ENCODE measurements at places on chromosomes 5 and 9. TPM values are rescaled to one million over a fixed set of nuclear protein-coding genes. Genes with fewer than 3 reads are reported as not detected.

The DNAH5 gene
- 1.6 TPM for total RNA-seq

The FGFR4 gene
- 51.3 TPM for total RNA-seq

The RLN1 gene
- not detected for total RNA-seq

The GMCL2 gene
- not detected for total RNA-seq

The NPR3 gene
- 5.8 TPM for total RNA-seq

The FYB1 gene
- not detected for total RNA-seq

The NEURL1B gene
- 10.1 TPM for total RNA-seq

DNA sequence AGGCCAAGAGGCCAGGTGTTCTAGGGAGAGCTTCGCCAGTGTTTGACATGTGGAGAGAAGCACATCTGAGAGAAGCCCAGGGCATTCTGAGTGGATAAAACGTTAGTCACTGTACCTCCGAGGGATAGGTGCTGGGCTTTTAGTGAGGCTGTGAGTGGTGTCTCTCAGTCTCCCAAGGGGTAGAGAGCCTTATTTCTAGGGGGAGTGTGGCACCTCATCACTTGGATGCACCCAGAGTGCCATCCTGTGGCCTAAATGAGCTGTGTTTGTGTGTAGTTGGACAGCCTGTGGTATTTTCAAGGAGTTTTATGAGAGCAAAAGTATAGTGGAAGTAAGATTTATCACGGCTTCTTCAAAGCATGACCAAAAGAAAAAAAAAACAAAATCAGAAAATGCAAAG, 1046.9 kb upstream of the WWC1 start:
- peak; percentile 4 for DNase-seq

GRCh38 chr5:38423276-38424147, 132.9 kb downstream of the LIFR start:
- DNase-seq: no peak

- no peak for DNase-seq
Observed at GRCh38 chr5:78661691-78662090, 13.1 kb upstream of the LHFPL2 start.

DNA sequence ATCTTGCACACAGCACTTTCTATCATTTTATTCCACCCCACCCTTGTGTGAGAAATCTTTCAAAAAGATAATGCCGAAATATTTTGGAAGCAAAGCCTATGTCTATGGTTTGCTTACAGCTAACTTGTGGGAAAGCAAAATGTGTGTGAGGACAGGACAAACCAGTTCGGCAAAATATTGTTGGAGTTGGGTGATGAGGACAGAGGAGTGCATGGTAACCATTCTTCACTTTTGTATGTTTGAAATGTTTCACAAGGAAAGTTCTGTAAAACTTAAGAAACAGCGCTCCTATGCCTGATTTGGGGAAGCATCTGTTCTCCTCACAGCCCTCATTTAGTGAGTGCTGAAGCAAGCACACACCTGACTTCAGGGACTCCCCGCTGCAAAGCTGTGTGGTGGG, 62.0 kb upstream of the RNF130 start:
- no peak for DNase-seq

DNA sequence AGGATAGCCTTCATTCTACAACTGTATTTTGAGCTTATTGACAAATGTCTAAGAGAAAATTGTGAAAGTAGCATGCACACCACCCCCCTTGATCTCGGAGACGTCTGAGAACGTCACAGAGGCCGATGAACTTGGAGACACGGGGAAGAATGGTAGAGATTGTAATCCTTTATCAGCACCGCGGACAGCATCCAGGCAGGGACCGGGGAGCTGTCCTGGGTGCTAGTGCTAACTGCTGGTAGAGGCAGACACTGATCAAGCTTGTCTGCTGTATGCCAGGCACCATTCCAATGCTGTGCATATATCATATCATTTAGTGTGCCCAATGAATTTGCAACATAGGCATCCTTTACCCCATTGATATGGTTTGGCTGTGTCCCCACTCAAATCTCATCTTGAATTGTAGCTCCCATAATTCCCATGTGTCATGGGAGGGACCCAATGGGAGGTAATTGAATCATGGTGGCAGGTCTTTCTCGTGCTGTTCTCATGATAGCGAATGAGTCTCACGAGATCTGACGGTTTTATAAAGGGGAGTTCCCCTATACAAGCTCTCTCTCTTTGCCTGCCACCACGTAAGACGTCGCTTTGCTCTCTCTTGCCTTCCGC, 98.8 kb downstream of the LHX2 start:
- peak; percentile 42 for DNase-seq

GRCh38 chr9:89781838-89782540, 177.2 kb downstream of the GADD45G start:
- DNase-seq: peak; percentile 26

- peak; percentile 69 for DNase-seq
Observed at GRCh38 chr9:6855860-6856259, 98.1 kb downstream of the KDM4C start.

DNA sequence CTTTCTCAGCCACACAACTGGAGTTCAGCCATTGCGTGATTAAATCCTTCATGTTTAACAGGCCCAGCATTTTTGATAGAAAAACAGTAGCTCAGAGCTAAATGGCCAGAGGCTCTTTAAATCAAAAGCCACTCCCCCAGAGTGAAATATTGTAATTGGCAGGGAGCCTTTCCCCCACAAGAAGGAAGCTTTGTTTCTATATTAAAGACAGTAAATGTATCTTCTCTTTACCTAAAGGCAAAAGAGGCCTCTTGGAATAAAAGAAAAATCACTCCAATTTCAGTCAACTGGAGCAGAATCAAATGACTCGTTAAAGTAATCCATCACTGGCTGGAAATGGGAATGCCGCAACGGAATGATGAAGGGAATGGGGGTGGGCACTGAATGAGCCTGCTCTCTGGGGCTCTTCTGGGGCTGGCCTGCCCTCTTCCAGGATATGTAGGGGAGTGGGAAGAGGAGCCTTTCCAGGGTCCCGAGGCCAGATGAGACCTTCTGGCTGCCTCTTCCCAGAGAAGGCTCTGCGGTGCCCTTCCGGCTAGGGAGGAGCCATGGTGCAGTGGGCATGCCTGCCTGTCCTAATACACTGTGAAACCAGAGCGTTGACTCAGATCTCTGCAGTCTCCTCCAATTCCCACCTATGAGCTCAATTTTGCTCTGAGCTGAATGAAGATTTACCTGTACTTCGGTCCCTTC, 45.2 kb downstream of the ANKDD1B start:
- peak; percentile 56 for DNase-seq

- DNase-seq: no peak
Observed at GRCh38 chr5:170441393-170441784, 52.2 kb upstream of the KCNMB1 start.

- no peak for DNase-seq
Observed at GRCh38 chr9:83322438-83322837, 215.8 kb downstream of the FRMD3 start.

DNA sequence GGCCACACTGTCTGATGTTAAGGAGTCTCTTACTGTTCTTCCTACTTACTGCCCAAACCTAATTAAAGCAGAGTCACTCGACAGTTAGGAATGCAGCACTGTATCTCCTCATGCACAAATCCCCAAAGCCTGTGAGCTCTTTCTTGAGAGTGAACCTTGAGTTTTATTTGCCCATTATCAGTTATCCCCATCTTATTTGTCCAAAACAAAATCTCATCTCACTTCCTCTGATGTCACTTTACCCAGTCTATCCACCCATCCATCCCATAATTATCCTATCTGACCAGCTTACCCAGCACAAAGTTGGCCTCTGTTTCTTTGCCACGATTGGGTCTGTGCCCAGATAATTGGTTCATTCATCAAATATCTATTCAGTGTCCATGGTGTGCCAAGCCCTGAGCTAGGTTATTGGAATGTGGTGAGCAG, 250.8 kb downstream of the SLIT3 start:
- peak; percentile 97 for DNase-seq

DNA sequence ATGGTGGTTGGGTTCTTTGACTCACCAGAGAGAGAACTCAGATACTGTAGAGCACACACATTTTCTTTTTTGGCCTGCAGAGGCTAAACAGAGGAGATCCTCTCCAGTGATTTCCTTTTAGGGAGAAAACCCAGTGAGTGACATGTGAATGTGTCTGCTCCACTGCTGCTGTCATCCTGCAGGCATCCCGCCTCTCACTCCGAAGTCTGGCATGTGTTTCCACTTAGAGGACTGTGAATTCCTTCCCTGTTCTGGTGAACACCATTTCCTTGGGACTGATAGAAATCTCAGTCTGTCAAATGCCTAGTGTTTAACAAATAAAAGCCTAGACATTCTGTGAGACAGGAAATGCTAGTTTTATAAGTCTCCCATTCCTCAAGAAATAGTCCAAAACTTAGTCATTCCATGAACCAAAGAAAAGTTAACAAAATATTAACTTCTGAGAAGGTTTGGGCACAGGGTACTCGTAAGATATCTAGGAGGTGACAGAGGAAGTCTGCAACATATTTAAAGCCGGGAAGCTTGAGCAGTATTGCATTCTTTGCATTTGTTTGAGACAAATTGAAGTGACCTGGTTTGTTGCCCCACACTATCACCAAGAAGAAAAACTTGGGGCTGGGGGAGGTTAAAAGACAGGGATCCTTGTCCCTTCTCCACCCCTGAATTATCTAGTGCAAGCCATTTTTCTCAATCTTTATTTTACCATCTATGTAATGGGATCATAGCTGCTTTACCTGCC, 74.9 kb upstream of the NIPAL4 start:
- peak; percentile 93 for DNase-seq

- DNase-seq: no peak
Observed at GRCh38 chr5:157450024-157450423, 10.0 kb upstream of the NIPAL4 start.

- no peak for DNase-seq
Observed at GRCh38 chr5:40404613-40405012, 275.1 kb upstream of the PTGER4 start.

- DNase-seq: no peak
Observed at GRCh38 chr9:126304207-126304970, 22.2 kb upstream of the MVB12B start.

DNA sequence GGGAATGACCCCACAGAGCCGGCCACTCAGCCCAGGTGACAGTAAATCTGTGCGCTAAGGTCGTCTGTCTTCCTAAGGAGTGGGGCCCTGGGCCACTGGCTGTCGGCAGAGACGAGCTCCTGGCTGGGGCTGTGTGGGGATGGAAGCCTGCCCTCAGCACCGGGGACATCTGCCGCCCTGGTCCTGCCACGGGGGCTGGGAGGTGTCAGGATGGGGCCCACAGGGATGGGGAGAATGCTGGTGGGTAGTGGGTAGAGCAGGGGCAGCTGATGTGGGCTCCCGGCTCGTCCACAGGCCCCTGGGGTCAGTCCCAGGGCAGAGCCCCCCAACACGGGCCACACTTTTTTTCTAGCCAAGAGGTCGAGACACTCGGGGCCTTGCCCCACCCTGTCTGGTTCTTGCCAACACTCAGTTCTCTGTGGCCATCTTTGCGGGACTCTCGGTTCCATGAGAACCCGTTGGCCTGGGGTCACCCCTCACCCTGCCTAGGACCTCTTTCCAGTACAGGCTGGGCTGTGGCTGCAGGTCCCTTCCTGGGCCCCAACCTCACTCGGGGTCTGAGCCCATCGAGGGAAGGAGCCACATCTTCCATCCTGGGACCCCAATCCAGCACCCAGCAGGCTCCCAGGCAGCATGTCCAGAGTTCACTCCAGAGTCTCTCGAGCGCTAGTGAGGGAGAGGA, 45.0 kb downstream of the DBH start:
- DNase-seq: no peak

DNA sequence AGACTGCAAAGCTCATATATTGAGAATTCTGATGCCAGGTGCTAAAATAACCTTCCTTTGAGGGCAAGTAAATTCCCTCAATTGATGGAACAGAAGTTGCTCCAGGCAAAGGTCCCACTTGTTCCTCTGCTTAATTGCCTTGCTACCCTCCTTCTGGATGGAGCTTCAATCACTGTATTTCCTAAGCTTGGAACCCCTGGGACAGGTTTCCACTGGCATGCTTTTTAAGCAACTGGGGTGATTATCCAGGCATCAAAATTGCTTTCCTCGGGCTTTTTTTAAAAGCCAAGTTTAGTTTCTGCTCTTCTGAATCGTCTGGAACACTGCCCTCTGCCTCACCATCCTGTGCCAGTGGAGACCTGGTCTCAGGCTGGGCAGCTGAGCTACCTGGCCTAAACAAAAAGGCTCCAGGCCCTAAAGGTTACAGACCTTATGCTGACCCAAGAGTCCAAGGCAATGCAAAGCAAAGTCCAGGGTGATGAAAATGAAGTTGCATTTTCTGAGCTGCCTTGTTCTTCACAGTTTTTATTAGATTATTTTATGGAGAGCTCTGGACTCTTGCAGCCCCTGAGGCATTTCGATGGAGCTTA, 167.9 kb upstream of the CD180 start:
- DNase-seq: no peak

DNA sequence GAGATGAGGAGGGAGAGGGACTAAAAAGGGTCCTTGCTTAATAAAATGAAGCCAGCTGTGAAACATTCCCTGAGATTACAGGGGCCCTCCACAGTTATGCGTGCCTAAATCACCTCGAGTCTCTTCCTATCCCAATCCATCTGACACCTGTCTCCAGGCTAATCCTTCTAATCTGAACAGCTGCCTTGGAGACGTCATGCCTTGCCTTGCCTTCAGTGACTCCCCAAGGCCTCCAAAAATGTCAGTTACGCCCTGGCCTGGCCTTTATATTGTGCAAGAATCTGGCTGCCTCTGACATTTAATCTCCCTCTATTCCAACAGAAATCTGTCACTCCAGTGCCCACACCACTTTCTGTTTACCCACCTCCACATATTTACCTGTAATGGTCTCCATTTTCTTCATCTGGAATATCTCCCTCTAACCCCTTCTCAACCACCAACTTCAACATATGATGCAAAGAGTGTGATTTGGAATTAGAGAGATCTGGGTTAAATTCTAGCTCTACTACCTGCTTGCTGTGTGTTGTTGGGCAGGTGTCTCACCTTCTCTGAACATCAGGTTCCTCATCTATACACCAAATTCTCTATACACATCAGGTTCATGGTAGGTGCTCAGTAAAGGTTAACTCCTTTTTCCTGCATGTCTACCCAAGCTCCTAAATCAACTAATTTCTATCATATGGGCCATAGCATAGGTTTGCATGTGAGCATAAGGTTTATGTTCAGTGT, 57.9 kb downstream of the PTCD2 start:
- DNase-seq: no peak

GRCh38 chr5:177508221-177508611, 1.4 kb downstream of the DOK3 start:
- DNase-seq: no peak

DNA sequence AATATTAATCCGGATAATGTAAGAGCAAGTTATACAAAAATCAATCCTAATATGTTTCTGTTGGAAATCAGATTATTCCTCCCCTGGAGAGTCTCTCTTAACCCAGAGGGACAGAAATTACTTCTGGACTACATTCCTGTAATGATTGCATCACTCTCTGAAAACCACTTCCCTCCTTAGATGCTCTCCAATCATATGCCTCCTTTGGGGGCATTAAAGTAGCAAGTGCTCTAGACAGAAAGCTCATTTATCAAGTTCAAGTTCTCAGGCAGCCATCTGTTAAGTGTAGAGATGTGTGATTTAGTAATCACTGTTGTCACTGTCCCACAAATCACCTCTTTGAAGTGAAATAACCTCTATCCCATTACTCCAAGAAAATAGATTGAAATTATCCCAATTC, 247.1 kb downstream of the SLCO4C1 start:
- DNase-seq: no peak

DNA sequence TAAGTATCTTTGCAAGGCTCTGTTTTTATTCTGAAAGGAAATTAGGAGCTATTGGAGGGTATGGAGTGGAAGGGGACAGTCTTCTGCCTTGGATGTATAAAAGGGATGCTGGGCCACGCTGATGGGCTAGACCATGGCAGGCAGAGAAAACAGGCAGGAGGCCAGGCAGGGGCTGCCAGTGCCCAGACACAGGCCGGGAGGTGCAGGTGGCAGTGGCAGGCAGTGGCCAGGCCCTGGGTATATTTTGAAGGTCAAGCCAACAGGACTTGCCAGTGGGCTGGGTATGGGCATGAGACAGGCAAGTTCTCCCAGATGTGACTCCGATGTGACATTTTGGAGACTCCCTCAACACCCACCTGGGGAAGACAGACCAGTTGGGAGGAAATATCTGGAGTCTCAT, 131.9 kb downstream of the KCNIP1 start:
- no peak for DNase-seq
